ENCODE measurements at places on chromosomes 7 and 10.

GRCh38 chr10:17041626-17042520 is 87.7 kb downstream of the CUBN start:
- no peak for DNase-seq

DNA sequence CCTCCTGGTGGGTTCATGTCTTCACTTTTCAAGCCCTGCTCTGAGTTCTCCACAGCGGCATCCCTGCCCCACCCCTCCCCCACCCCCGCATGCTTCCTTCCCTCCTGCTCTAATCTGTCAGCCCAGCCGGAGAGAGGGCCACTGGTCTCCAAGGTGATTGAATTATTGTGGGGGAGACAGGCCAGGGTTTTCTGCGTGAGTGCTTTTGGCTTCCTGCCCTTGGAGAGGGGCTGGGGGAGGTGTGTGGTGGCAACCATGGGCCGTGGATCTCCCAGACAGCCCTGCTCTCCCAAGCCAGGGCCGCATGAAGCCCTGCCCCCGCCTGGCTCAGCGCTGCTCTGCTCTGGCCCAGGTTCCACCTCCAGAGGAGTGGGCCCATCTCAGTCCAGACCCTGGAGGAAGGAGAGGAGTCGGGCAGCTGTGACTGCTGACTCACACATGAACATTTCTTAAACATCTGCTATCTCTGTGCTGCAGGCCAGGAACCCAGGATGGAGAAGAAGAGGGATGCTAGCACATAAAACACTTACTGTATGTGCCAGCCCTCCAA is 109.9 kb downstream of the ZMIZ1 start:
- DNase-seq, result no peak

DNA sequence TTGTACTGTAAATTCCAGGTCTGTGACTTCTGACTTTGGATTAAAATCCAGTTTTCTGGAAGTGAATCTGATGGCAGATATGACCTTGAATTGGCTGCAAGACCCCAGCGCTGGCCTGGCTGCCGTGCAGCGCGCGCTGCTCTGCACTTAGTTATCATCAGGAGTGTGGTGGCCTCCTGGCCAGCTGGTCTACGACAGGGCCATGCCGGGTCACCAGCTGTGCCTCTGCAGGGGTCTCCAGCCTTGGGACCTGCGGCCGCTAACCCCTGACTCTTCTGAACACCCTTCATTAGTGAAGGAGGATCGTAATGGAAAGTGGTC is 190.7 kb upstream of the SH2B2 start:
- DNase-seq, result no peak

DNA sequence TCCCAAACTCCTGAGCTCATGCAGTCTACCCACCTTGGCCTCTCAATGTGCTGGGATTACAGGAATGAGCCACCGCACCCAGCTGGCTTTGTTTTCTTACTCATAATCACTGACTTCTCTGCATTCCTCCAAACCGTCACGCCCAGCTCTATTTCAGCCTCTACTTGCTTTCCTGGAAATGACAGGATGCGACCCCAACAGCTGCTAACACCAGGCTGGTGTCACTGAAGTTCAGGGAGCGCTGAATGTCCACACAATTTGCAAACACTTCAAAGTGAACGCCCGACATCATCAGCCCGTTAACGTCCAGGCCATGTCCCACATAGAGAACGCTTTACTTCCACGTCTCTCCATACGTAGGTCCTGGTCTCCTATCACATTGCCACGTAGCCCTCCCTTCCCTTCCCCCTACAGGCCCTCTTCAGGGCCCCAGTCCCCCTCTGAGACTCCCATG is 12.8 kb upstream of the PROSER2 start:
- no peak for DNase-seq

GRCh38 chr7:37352251-37352880 is 96.3 kb downstream of the ELMO1 start:
- no peak for DNase-seq

GRCh38 chr10:78981257-78981969 is 87.4 kb upstream of the ZMIZ1 start:
- DNase-seq, result no peak

Data from HS-5 (cell line).